Caco-2 (cell line): ENCODE measurements at places on chromosomes 1 and 21. TPM values are rescaled to one million over a fixed set of nuclear protein-coding genes. Genes with fewer than 3 reads are reported as not detected.
A peak's percentile ranks its signal among the peaks of the same experiment; 100 is the strongest.

GRCh38 chr1:204837440-204838084, 33.1 kb upstream of the NFASC start:
- peak; percentile 77 for DNase-seq

- DNase-seq = no peak
Measured at GRCh38 chr1:190665045-190665444, 187.4 kb upstream of the BRINP3 start.

Gene PBXIP1
- 24.0 and 24.6 TPM in 2 replicates for total RNA-seq

Gene APOBEC4
- not detected in 2 replicates for total RNA-seq

Gene LRRIQ3
- total RNA-seq = 0.16 and 0.23 TPM in 2 replicates
